ENCODE measurements at places on chromosomes 16 and 17.
A peak's percentile ranks its signal among the peaks of the same experiment; 100 is the strongest.

DNA sequence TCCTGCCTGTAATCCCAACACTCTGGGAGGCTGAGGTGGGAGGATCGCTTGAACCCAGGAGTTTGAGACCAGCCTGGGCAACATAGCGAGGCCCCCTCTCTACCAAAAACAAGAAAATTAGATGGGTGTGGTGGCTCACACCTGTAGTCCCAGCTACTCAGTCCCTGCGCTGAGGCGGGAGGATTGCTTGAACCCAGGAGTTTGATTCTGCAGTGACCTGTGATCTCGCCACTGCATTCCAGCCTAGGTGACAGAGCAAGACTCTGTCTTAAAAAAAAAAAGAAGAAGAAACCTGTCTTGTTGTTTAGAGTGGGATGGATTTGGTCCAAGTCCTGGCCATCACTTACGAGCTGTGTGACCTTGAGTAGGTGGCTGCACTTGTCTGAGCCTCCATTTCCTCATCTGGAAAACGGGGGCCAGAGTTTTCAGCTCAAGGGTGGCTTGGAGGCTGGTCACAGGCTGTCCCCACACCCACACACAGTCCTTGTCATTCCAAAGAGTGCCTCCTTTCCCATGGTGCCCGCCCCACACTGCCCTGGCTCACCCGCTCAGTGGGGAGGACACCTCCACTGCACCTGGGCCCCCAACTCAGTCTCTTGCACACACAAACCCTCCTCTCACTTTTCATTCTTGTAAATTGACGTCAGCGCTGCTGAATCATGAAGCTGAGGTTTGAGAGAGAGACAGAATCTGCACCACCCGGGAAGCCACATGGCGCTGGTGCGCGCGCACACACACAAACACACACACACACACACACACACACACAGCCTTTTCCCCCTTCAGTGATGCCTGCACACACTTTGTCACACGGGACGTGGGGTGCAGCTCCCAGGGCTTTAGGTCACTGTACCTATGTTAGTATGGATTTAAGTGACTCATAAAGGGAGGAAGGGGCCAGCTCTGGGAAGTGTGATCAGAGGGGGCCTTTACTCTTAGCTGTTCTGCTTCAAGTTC lies 4.2 kb downstream of the SOCS1 start:
- peak; percentile 86 for DNase-seq

DNA sequence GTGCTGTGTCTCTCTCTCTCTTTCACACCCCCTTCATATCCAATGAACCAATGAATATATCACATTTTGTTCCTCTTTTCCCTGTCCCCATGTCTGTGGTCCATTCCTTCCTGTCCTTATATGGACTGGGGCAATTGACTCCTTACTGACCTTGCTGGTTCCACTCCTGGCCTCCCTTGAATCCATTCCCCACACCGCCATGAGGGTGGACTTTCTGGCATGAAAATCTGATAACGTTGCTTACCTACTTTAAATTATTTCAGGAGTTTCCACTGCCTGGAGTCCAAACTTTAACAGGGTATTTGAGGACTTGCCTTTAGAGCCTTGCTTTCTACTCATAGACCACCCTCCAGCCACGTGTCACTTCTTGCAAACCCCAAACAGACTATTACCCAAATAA lies 12.1 kb upstream of the ARHGAP17 start:
- no peak for DNase-seq

GRCh38 chr16:50093607-50094539 lies 28.1 kb downstream of the HEATR3 start:
- DNase-seq: no peak

DNA sequence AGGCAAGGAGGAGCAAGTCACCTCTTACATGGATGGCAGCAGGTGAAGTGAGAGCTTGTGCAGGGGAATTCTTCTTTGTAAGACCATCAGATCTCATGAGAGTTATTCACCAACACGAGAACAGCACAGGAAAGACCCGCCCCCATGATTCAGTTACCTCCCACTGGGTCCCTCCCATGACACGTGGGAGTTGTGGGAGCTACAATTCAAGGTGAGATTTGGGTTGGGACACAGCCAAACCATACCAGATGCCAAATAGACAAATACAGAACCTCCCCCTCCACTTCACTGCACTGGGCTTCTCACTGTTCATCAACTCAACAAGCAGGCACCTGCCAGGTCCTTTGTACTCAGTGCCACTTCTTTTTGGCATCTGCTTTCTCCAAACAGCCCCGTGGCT lies 100.2 kb downstream of the WSCD1 start:
- DNase-seq: no peak

GRCh38 chr17:19915245-19915978 lies 47.7 kb upstream of the ULK2 start:
- DNase-seq: no peak

- DNase-seq: peak; percentile 57
Measured at GRCh38 chr16:75471723-75472633, 7.5 kb upstream of the TMEM170A start.

- DNase-seq: no peak
Measured at GRCh38 chr16:49811644-49812334, 44.1 kb downstream of the ZNF423 start.

GRCh38 chr16:9389543-9390207 lies 298.2 kb downstream of the HAPSTR1 start:
- no peak for DNase-seq

GRCh38 chr17:27320222-27320560 lies 26.3 kb downstream of the WSB1 start:
- DNase-seq: no peak

- DNase-seq: no peak
Measured at GRCh38 chr17:10121971-10122707, 76.3 kb downstream of the GAS7 start.

DNA sequence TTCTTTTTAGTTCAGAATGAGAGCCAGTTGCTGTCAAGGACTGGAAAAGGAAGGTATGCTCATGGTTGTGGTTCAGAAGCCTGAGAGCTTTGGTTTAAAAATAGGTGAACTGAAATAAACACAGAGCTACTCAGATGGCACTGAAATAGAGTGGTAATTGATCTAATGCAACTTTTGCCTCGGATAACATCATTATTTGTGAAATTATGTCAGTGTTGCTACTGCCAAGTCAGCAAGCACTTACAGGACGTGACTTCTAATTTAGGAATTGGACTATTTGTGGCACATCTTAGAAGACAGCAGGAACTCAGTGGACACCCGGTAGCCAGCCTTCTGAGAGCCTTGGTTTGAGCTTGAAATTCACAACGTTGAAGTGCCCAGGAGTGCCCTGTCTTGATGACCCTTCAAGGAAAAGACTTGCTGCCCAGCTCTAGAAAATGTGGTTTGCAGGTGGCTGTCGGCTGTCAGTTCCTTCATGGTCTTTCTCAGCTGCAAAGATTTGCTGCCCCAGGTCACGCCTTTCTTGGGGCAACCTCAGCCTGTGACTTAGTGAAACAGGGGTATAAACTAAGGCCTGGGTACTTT lies 42.0 kb upstream of the XYLT1 start:
- DNase-seq: no peak

DNA sequence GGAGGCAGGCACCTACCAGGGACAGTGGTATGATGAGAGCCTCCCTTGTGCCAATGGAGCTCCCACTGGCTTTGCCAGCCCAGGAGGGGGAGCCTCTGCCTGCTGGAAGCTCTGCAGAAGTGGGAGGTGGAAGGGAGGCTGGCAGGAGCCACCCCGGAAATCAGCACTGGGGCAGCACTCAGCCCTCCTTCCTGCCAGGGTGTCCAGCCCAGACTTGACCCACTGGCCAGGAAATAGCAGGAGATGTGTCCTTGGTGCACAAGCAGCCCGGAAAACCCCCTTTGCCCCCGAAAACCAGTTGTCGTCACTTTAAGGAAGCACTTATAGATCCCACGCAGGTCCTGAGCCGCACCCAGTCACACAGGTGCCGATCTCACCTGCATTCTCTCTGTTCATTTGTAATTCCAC lies 49.3 kb upstream of the CACNG4 start:
- no peak for DNase-seq

- no peak for DNase-seq
Measured at GRCh38 chr16:24609740-24610415, 70.5 kb downstream of the RBBP6 start.

- no peak for DNase-seq
Measured at GRCh38 chr17:16215002-16215272, 397 bp downstream of the NCOR1 start.
